ENCODE measurements at places on chromosomes 6 and 20.

DNA sequence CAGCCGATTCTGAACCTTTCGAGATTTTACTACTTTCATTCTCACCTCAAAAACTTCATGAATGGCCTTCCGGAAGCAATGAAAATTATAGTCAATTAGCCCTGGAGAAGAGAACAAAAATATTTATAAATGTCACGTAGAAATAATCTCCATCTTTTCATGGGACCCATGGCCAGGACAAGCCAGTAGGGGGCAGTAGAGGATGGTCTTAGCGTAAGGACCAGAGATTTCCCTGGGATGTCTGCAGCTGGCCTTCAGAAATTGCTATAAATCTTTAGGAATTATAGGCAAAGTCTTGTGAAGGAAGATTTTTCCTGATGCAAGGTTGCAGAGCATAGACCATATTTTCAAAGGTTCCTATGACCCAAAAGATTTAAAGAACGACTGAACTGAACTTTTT is 15.6 kb upstream of the UBE2J1 start:
- DNase-seq: peak; percentile 46

- DNase-seq: no peak
Measured at GRCh38 chr6:99736302-99736701, 129.7 kb downstream of the PRDM13 start.

DNA sequence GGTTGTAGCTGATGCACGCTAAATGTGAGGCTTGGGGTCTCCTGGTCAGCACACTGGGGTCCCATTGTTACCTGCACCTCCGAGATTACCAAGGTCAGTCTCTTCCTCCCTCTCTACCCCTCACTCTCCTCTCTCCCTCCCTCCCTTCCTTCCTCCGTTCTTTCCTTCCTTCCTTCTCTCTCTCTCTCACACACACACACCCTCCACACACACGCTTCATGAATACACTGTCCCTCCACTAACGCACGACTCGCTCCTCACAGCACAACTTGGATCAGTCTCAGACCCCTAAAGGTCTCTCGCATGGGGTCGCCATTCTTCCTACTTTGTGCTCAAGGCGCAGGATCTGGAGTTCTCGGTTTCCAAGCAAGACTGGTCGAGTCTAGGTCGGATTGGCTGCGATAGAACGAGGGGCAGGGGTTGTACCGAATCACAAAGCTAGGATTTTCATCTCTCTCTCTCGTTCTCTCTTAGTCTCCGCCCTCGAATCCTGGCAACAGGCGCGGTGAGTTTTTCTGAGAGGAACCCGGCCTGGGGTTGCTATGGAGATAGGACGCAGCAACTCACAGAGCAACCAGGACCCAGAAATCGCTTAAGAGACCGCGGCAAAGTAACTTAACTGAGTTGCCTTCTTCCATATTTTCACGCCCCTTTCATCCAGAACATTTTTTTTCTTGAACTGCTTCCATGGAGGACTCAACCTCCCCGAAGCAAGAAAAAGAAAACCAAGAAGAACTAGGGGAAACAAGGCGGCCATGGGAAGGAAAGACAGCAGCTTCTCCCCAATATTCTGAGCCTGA is at the start of gene RSPH4A:
RSPH4A (plus strand) TSS at position 543 of the 800 bp plus-strand sequence; CDS start at position 688, 145 bp downstream.
- peak; percentile 96 for DNase-seq

- DNase-seq: peak; percentile 59
Measured at GRCh38 chr6:3884007-3884745, 35.0 kb downstream of the FAM50B start.

GRCh38 chr6:14656078-14656521 is 538.5 kb downstream of the CD83 start:
- DNase-seq: no peak
